Right forelimb (tissue), 1 donor: ENCODE measurements at places on chromosomes 7 and 10.

DNA sequence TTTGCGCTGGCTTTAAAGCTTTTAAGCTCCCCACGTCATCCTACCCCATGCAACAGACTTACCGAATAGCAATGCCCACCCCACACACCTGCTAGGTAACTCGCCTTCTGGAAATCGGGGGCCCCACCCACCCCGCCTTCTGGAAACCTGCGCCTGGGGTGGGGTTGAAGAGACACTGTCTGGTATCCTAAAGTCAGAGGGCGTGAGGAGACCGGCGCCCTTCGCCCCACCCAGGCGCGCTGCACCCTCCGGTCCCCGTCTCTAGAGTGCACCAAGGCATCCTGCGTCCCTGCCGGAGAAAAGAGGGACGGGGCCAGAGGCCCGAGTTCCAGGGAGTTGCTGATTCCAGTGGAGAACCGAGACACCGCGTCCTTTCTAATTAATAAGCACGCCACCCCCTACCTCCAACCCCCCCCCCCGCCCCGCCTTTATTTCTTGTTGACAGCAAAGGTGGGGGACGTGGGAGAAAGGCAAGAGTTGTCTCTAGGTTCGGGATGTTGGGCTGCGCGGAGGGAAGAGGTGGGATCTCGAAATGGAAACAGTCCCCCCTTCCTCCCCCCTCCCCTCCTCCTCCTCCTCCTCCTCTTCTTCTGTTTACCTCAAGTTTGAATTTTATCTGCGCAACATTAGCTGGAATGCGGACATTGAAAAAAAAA, 220.9 kb upstream of the MKLN1 start:
- DNase-seq, result peak; percentile 48

DNA sequence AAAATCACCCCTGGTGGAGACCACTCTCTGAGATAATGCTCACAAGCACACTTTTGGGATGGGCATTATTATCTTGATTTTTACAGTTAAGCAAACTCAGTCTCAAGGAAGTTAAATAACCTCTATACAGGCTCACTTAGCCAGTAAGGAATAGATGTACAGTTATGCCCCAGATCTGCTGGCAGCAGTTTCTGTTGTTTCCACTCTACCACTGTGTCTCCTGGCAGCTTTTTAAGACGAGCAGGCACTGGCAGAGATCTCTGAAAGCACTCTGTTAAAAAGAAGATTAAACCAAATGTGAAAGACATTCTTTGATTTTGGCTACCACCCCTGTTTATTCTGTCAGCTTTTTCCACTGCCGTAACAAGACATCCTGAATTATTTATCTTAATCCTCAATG, 73.2 kb downstream of the SRI start:
- DNase-seq, result no peak

GRCh38 chr10:17209302-17209701, 7.8 kb upstream of the TRDMT1 start:
- DNase-seq, result no peak

GRCh38 chr10:34809796-34810195, 5.3 kb downstream of the PARD3 start:
- no peak for DNase-seq

- no peak for DNase-seq
Measured at GRCh38 chr10:99765672-99766301, 16.7 kb upstream of the ABCC2 start.

DNA sequence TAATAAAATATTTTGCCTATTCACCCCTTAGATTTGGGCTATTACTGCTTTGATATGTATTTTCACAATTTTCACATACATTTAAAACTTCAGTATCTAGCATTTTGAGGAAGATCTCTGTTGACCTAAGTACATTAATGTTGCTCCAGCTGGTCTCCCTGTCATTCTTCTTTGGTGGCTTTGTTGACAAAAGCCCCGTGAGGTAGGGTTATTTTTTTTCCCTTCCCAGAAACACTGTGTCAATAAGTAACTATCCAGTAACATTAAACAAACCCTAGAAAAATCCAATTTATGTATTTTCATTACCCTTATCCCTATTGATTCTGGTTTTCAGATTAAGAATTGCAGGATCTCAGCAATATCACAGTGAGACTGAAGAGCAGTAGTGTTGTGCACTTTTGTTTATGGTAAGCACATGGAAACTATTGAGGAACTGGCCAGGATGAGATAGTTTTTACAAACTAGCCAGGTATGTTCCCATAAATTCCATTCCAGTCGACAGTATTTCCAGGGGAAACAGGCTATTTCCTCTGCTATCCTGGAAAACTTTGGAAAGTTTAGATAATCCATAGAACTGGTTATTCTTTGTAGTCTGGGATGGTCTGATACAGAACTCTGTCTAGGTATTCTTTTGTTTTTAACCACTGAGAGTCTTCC, 198.2 kb downstream of the PON1 start:
- no peak for DNase-seq

DNA sequence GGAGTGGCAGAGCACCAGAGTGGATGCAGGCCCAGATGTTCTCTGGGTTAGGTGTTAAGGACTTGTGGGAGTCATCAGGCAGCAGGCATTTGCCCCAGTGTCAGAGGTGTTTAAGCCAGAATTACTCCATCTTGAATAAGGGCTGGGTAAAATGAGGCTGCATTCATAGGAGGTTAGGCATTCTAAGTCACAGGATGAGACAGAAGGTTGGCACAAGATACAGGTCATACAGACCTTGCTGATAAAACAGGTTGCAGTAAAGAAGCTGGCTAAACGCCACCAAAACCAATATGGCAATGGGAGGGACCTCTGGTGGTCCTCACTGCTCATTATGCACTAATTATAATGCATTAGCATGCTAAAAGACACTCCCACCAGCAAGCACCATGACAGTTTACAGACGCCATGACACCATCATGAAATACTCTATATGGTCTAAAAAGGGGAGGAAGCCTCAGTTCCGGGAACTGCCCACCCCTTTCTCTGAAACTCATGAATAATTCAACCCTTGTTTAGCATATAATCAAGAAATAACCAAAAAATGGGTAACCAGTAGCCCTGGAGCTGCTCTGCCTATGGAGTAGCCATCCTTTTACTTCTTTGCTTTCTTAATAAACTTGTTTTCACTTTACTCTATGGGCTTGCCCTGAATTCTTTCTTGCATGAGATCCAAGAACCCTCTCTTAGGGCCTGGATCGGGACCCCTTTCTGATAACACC, 882 bp upstream of the LRRC61 start:
- DNase-seq, result no peak

DNA sequence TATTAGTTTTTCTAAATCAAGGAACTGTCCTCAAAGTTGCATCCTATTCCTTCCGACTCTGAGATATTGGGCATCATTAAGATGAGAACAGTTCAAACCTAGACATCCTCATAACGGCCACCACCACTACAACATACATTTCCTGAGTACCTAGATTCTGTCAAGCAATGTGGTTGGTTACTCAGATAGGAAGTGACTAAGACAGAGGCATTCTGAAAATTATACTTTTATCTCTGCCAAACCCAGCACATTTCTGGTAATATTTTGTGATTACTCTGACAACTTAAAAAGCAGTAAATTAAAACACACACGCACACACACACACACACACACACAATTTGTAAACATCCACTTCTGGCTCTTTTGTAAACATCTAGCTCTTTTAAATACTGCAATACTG, 291.2 kb upstream of the MEOX2 start:
- no peak for DNase-seq

DNA sequence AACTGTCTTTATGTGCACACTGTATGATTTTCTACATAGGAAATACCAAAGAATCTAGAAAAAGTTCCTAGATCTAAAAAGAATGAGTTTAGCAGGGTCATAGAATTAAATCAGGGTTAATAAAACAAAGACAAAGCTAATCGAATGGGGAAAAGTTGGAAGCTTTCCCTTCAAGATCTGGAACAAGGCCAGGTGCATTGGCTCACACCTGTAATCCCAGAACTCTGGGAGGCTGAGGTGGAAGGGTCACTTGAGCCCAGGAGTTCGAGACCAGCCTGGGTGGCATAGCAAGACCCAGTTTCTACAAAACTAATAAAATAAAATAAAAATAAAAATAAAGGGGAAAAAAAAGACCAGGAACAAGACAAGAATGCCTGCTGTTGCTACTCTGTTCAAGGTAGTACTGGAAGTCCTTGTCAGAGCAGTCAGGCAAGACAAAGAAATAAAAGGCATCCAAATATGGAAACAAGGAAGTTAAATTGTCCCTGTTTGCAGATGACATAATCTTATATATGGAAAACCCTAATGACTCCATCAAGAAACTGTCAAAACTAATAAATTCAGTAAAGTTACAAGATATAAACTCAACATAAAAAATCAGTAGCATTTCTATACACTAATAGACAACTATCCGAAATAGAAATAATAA, 76.1 kb upstream of the RHEB start:
- DNase-seq, result no peak

GRCh38 chr7:38880454-38880853, 28.5 kb downstream of the VPS41 start:
- DNase-seq, result no peak

DNA sequence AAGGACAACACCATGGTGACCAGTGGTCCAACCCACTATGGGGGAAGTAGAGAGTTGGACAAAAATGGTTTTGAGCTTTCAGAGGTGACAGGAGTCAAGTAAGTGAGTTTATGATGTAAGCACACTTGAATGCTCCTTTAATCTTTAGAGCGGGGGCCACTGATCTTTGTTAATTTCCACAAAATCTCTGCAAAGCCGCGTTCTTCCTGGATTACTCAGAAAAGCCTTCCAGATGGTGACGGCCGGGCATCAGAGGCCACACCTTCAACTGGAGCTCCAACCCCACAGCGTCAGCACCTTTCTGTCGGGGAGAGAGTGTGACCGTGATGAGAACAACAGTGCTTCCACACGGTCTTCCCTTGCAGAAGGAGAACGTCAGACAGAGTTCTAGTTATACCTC, 35.2 kb upstream of the KLF6 start:
- DNase-seq, result no peak

GRCh38 chr7:157526913-157527634, 190.3 kb downstream of the DNAJB6 start:
- DNase-seq, result no peak

GRCh38 chr10:6217611-6218010, 14.9 kb downstream of the PFKFB3 start:
- DNase-seq, result no peak

DNA sequence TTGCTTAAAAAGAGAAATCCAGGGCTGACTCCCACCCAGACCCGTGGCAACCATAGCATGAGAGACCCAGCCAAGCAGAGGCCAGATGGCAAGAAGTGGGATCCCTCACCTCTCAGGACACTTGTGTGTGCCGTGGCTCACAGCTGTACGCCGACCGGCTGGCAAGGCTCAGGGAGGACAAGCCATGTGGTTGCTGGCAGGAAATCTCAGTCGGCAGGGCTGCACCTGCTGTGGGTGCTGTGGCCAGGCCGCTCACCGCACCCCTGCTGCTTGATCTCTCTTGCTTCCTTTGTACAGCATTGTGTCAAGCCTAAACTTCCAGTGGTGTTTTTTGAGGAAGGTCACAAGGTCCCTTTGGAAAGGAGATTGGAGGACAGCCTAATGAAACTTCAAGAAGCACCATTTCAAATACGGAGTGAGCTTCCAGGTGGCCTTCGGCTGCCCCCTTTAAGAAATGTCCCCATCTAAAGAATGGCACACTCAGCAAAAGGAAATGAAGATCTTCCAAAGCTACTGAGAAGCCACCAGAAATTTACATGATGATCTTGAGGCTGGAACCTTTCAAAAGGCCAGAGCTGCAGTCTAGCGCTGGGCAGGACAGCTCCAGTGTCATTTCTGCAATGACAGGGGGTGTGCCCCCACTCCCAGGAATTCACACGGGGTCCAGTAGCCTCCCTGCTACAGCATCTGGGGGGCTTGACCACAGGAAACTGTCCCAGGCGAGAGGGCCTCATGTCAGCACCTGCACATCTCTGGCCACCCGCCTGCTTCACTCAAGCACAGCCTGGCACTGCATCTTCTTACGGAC, 409.0 kb upstream of the MGMT start:
- peak; percentile 44 for DNase-seq

DNA sequence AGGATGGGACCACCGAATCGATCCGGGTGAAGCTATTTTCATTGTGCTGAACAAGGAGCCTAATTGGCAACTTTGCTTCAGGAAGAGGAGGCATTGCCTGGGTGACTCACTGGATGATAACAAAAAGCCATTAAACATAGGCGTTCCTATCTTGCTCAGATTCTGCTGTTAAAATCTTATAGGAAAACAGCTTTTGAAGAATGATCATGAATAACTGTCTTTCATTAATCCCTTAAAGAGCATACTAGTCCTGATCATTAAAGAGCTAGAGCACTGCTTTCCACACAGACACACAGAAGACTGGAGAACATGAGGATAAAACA, 174.2 kb upstream of the IMMP2L start:
- DNase-seq, result no peak

DNA sequence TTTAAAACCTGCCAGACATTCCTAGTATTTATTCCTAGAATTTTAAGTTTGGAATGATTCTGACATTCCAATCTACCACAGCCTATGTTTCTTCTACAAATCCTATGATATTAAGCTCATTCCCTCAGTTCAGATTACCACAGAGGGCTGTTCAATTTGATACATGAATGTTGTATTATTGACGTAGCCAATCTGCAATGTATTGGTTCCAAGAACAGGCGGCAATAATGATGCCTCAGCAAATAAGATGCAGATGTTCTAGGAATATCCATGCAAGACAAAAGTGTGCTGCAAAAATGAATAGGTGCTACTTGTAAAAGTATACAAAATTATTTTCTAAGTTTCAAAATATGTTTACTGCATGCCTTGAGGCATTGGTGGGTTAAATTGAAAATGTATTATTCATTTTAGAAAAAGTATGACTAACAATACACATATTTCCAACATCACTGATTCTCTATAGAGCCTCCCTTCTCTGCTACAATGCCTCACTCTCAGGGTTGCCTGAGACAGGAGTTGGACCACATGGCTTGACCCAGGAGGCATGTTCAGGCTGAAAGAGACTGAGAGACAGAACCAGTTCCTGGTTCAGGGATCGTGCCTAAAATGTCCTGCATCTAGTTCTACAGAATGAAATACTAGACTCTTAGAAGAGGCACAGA, 94.1 kb upstream of the CREB5 start:
- no peak for DNase-seq

- DNase-seq, result peak; percentile 99
Measured at GRCh38 chr7:44606341-44607140, at the start of gene OGDH. OGDH (plus strand) TSS chr7:44606627; CDS start chr7:44624344, 17,717 bp downstream.

- no peak for DNase-seq
Measured at GRCh38 chr7:155107126-155107525, 37.0 kb downstream of the HTR5A start.

DNA sequence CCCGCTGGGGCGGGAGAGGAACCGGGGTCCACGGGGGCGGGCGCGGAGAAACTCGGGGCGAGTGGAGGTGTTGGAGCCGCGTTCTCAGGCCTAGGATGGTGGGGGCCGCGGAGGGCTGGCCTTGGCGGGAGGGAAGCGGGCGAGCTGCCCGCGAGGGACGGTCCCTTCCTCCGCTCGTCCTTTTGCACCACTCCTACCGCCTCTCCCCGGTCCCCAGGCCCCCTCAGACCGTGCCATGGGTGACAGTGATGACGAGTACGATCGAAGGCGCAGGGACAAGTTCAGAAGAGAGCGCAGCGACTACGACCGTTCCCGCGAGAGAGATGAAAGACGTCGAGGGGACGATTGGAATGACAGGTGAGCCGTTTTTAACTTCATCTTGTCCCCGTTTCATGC, 451 bp downstream of the SRRT start:
- DNase-seq, result no peak
